ENCODE measurements at places on chromosomes 4 and X.

DNA sequence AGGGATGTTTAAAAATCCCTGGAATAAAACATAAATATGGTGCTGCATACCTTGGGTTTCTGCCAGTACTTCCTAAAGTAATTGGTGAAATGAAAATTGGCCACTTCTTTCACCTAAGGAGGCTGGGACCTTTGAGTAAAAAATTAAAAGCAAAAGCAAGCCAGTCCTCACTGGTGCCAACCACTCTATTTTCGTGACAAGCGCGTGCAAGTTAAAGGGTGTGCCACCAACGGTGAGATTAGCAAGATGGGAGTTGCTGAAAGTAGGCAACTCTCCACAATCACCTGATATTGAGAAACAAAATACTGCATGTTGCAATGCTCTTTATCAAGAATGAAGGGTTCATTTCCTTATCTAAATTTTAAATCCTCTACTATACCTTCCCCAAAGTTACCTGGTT is 19.7 kb upstream of the RTL9 start:
- no peak for DNase-seq

GRCh38 chrX:128676651-128677050 is 624.4 kb upstream of the ACTRT1 start:
- DNase-seq: no peak

DNA sequence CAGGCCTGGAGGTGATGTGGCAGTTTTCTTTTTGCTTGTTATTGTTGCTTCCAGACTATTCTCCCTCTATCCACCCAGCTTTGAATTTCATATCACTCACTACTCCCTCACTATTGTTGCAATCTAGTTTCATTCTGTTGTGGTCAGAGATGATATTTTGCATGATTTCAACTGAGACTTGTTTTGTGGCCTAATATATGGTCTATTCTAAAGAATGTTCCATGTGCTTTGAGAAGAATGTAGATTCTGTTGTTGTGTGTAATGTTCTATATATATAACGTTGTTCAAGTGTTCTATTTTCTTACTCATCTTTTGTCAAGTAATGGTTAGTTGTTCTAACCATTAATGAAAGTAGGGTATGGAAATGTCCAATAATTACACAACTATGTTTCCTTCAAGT is 59.0 kb downstream of the THOC2 start:
- no peak for DNase-seq

- peak; percentile 98 for DNase-seq
These were observed at the start of gene GTPBP6 for GRCh38 chrX:318739-319578. TSS of gene GTPBP6 (minus strand) at chrX:318796. CDS start at chrX:318787, 9 bp downstream.

- no peak for DNase-seq
These were observed 204.3 kb upstream of the EMCN start for GRCh38 chr4:100722133-100722532.

All from H1 (cell line).